WTC11 (cell line): ENCODE measurements at places on chromosomes 3 and 15.

GRCh38 chr15:101242999-101243336 is 8.9 kb downstream of the CHSY1 start:
- DNase-seq = no peak

DNA sequence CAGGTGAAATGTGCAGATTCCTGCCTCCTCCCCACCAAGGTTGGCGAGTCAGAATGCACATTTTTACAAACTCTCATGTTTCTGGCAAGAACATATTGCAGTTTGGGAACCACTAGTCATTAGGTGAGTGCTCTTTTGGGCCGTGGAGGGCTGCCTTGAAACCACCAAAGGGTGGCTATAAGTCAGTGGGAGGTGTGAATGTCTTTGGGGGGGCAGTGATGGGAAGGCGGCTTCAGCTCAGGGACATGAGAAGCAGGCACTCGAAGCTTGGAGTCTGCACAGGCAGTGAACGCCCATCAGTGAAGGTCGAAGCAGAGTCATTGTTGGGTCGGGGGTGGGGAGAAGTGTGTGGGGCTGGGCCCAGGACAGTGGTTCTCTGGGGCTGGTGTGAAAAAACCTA is 1.1 kb downstream of the NOX5 start:
- DNase-seq = no peak

DNA sequence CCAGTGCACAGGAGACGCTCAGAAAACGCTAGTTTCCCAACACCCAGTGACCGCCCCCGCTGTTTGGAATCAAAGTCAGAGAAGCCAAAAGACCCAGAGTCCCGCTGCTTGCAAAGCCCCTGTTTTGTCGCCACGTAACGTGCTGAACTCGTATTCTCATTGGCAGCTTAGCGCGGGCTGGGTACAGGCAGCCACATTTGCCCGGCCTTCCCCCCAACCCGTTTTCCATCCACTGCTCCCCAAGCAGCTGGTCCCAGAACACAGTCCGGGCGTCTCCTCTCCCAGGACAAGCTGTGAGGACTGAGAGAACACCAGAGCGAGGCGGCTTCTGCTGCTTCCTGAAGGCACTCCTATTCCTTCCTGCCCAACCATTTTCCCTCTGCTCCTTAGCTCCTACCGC is 54.8 kb downstream of the RASGRF1 start:
- DNase-seq = no peak

DNA sequence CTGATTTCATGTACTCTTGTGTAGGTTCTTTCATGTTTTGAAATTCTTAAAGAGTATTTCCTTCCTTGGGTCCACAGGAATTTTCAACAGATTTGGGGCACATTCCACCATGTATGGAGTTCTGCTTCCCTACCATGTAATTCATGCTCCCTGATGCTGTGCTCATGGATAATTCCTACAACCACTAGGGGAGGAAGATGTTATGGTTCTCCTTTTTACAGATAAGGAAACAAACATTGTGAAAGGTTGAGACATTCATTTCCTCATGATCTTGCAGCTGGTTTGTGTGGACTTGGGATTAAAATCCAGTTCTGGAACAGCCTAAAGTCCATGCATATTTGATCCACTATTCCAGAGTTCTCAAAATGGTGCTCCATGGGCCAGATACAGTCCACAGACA is 174.9 kb upstream of the FRMD4B start:
- no peak for DNase-seq

- DNase-seq = no peak
Measured at GRCh38 chr3:142270407-142270806, 45.0 kb upstream of the GK5 start.

GRCh38 chr15:69038508-69038907 is 24.0 kb downstream of the NOX5 start:
- DNase-seq = no peak

DNA sequence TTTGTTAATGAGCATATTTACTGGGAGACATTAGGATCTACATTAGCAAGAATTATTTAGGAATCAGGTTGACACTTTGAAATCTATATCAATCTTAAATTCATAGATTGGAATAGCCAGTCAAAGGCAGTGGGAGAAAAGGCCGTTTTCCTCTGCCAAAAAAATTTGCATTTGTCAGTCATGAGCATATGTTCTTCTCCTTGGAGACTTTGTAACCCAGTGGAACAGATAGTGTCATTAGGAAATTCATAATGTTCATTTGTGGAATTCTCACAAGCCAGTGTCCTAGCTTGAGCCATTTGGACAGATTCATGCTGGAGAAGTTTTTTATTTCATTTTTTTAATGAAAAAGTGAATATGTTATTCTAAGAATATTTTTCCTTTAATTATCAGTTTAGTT is 260.1 kb downstream of the OXSM start:
- DNase-seq = no peak

DNA sequence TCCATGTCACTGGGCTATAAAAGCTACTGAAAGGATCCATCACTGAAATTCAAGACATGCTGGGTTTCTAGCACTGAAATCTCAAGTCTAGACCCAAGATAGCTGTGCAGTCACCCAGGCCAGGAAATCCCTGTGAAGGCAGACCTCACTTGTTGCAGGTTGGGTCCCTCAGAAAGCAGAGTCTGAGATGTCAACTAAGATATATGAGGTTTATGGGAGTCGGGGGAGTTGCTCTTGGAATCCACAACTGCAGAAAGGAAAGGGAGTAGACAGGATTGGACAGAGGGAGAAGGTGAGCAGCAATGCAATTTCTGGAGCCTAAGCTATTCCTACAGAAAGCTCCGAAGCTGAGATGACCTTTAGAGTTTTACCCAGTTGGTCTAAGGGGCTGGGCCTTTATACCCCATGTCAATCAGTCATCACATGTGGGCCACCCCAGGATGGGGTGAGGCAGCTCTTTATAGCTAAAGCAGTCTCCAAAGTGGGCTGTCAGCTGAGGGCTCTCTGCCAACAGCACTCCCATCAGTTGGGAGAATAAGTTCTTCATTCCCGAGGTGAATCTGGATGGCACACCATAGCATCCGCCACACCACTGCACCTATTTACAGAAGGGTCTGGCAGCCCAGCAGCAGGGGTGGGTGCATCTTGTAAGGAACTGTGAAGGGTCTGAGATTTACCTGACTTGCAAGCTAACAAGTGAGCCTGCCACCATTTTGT is 52.3 kb upstream of the ACVR2B start:
- no peak for DNase-seq

- no peak for DNase-seq
Measured at GRCh38 chr3:67620869-67621268, 33.5 kb downstream of the SUCLG2 start.

- no peak for DNase-seq
Measured at GRCh38 chr15:83919319-83919830, 265.5 kb downstream of the ADAMTSL3 start.

DNA sequence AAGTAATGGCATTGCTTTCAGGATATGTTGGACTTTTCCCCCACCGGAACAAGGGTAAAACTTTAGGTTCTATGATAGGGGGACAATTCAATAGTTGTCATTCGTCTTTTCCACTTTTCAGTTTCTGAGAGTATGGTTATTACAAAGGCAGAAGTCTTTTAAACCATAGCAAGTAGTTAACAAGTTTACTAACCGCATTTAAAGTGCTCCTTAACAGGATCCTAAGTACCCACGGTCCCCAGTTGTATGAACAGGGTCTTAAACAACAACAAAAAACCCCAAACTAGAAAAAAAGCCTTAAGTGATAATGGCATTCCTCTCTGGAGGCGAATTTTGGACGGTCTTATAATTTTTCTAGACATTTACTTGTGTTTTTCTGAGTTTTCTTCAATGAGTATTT is 831 bp downstream of the IFT57 start:
- DNase-seq = no peak
